ENCODE measurements at places on chromosomes 2 and 18. TPM values are rescaled to one million over a fixed set of nuclear protein-coding genes. Genes with fewer than 3 reads are reported as not detected.

Gene TSN
- 16.9 TPM for total RNA-seq

Gene NR4A2
- total RNA-seq = 4.4 TPM

Gene SIX3
- 0.23 TPM for total RNA-seq

Gene ADRA2B
- 0.31 TPM for total RNA-seq

- no peak for DNase-seq
Measured at GRCh38 chr18:50709193-50709592, 110.6 kb downstream of the MRO start.

GRCh38 chr2:190677255-190677654 lies 28.4 kb downstream of the NAB1 start:
- DNase-seq = no peak

GRCh38 chr2:221535824-221536223 lies 36.3 kb downstream of the EPHA4 start:
- no peak for DNase-seq

- DNase-seq = no peak
Measured at GRCh38 chr2:152372438-152372984, 37.5 kb downstream of the FMNL2 start.

DNA sequence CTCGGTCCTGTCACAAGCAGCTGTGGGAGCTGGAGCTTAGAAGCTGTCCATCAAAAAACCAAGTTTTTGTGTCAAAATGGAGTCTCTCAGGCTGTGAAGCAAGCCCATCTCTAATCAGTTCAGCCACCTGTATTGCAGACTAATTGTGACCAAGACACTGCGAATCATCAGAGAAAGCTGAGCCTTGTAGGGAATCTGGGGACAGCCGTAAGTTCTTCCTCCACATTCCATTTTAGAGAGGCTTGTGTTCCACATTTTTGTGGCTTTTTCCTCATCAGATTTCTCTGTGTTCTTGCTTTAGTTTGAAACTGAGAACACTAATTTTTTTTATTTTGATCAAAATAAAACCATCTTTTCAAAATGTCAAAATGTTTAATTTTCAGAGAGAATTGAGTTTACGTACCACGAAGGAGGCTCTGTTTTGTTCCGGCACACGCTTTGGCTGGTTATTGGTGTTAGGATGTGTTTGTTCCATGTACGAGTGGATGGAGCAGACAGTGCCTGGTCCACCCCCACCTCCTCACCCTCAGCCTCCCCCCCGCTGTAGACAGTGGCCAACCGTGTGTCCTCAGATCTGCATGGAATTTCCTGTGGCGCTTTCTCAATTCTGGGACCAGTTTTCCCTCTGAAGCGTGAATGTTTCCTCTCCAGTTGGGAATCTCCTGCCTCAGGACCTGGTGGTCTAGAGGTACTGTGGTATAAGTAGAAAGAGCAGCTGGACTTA lies 140.8 kb downstream of the AGAP1 start:
- DNase-seq = no peak

DNA sequence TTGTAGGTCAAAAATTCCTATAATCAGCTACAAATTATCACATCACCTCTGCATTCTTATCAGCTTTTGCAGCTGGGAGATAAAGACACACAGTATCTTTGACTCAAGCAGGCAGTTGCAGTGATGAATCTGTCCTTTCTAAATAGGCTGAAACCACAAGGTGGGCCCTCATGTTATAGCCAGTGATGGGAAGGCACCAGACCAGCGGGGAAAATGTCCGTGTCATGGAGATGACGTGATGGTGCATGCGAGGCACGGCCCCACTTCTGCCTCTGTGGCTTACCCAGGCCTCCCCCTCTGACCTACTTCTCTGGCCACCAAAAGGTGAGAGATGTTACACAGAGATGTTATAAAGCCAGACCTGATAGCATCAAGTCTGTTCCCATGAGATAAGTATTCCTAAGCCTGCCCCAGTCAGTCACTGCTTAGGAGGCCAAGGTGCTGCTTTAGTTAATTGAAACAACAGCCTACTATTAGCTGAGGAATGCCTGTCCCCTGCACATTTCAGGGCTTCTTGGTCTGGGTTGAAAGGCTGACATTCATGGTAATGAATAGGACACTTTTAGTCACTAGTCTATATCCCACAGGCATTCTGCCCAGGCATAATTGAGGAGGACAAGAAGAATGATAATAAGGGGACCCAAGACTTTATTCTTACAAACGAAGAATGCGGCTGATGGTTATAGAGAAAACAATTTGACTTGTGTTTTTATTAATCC lies 327.9 kb downstream of the LPIN1 start:
- no peak for DNase-seq

DNA sequence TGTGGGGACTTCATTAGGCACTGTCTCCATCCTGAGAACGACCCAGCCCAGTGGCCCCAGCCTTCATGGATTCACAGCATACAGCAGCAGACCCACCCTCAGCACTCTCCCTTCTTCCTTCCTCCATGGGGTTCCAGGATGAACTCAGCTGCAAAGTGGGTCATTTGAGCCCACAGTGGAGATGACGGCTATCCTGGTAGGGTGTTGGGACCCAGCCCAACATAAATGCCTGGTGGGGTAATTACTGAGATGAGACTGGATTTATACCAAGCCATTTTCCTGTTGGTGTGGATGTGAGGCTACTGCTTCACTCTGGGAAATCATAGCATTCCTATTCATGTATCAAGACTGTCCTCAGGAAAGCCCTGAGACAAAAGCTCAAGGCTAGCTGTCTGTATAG lies 536.7 kb upstream of the TNP1 start:
- DNase-seq = no peak
